NCI-H446 (cell line): ENCODE measurements at places on chromosomes 12 and 14.

DNA sequence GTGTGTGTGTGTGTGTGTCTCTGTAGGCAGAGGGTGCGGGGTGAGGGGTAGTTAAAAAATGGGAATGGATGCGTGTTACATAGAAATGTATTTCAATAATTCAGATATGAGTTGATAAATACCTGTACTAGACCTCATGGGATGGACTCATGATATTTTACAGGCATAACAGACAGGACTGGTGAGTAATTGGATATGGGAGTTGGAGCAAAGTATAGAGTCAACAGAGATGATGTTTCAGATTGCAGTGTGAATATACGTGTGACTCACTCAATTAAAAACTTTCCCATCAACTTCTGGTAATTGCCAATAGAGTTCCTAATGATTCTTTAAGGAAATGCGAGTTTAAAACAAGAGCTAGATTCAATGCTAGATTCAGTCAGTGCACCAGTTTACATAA is 711.9 kb downstream of the C12orf50 start:
- DNase-seq: no peak

GRCh38 chr12:81000831-81001230 is 63.1 kb upstream of the LIN7A start:
- no peak for DNase-seq

GRCh38 chr14:99315197-99315596 is 43.2 kb upstream of the BCL11B start:
- no peak for DNase-seq

- DNase-seq: no peak
These were observed 10.2 kb downstream of the SYNE2 start for GRCh38 chr14:63863004-63863403.

GRCh38 chr14:32202491-32202997 is 525 bp downstream of the RNU6-8 start:
- peak; percentile 80 for DNase-seq

DNA sequence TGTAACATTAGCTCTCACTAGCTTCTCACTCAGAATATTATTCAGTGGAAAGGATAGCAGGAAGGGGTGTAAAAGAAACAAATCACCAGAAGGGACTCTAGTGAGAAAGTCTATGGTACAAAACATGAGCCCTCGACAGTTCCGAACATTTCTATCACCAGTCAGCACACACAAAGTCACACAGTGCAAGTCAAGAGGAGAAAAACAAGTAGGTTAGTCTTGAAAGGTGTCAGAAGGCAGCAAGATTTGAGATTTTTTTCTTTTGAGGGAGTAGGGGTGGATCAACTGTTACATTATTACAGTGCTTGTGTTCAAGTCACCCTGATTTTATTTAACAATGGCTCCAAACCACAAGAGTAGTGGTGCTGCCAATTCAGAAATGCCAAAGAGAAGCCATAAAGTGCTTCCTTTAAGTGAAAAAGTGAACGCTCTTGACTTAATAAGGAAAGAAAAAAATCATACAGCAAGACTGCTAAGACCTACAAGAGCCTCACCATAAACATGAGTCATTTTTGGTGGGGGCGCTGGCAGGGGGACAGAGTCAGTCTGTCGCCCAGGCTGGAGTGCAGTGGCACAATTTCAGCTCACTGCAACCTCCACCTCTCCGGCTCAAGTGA is 42.3 kb downstream of the GNS start:
- no peak for DNase-seq

DNA sequence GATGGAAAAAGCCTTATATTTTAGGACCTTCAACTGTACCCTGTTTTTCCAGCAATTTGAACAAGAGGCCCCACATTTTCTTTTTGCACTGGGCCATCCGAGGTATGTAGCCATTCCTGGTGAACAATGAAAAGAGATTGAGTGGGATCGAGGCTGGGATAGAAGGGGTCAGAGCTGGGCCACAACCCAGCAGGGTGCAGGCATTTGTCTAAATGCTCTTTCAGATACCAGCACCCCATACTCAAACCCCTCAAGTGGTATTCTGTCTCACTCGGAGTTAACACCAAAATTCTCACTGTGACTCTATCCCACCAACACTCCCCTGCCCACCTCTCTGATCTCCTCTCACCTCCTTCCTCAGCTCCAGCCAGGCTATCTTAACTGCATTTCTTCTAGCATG is 26.8 kb downstream of the DUSP6 start:
- DNase-seq: no peak

DNA sequence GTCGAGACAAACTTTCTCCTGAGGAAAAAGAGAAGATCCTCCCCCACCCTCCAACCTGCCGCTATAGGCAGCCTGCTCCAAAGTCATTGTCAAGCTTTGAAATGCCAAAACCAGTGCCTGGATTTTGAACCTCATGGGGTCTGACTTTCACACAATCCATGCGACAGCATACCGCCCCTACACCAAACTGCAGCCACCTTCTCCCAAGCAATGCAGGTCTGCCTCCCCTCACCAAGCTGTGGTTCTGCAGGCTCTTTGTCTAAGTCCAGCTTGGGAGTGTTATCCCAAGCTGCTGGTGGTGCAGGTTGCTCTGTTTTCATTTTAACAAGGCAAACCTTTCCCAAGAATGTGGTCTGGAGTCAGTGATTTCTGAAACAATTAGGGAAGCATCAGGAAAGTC is 12.4 kb downstream of the TBX5 start:
- no peak for DNase-seq

DNA sequence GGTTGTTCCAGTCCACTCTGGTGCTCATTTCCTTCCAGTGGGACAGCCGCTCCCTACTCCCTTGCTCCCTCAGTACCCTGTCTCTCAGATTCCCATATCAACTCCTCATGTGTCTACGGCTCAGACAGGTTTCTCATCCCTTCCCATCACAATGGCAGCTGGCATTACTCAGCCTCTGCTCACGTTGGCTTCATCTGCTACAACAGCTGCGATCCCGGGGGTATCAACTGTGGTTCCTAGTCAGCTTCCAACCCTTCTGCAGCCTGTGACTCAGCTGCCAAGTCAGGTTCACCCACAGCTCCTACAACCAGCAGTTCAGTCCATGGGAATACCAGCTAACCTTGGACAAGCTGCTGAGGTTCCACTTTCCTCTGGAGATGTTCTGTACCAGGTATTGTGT is 69.9 kb downstream of the RAD52 start:
- DNase-seq: peak; percentile 33

DNA sequence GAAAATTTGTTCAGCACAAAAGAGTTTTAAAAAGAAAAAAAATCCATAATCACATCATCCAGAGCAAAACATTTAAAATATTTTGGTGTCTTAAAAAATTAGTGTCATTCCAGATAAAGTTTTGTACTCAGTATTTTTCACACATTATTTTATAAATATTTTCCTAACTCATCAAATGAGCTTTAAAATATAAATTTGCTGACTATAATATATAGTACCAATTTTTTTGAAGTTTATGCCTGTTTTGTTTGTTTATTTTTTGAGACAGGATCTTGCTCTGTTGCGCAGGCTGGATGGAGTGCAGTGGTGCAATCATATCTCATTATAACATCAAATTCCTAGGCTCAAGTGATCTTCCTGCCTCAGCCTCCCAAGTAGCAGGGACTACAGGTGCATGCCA is 164.1 kb downstream of the SLC41A2 start:
- no peak for DNase-seq
